Natural killer cell treated with Interleukin-12 subunit alpha and Interleukin-12 subunit beta and Interleukin-15 and Interleukin-18, amount 100 ng/mL, for 72 hours (primary cell): ENCODE measurements at places on chromosomes 3 and 15. TPM values are rescaled to one million over a fixed set of nuclear protein-coding genes. Genes with fewer than 3 reads are reported as not detected.

Gene SKOR1
- 0.42 TPM for total RNA-seq

Gene C3orf33
- 1.6 TPM for total RNA-seq

Gene CCDC33
- total RNA-seq = not detected

Gene SLC28A1
- total RNA-seq = not detected

Gene LMAN1L
- 4.9 TPM for total RNA-seq

Gene MYL3
- total RNA-seq = not detected

Gene GP9
- total RNA-seq = not detected

- DNase-seq = no peak
These were observed 168.3 kb upstream of the SEMA6D start for GRCh38 chr15:47548986-47549385.

DNA sequence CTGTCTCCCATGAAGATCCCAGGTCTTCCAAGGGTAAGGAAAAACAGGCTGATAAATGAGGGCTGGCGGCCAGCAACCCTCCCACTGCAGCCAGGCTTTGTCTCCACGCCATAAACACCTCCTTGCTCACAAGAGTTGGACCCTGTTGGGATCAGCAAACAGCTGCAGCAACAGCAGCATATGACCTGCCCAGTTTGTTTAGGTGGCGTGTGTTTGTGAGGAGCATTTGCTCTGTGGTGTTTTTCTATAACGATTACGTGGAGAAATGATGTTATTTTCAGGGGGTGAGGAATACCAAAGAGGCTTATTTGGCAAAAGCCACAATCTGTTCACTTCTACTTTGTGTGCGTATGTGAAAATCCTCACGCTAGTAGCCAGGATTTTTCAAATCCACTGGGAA, 58.5 kb downstream of the RFTN1 start:
- DNase-seq = no peak

DNA sequence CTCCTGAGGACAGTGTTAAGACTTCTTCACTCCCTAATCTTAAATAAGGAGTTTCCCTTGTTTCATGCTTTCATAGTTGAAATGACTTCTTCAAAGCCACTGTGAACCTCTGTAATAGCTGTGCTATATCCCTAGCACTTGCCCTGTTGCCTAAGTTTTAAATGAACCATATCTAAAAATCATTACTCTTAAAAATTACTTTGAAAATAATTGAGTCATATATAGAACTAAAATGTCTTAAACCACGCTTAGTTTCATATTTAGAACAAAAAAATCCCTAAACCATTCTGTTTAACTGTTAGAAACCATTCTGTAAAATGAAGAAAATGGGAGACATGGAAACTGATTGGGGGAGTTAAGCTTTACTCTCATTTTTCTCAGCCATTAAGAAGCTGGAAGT, 29.8 kb downstream of the DNAJC19 start:
- no peak for DNase-seq

DNA sequence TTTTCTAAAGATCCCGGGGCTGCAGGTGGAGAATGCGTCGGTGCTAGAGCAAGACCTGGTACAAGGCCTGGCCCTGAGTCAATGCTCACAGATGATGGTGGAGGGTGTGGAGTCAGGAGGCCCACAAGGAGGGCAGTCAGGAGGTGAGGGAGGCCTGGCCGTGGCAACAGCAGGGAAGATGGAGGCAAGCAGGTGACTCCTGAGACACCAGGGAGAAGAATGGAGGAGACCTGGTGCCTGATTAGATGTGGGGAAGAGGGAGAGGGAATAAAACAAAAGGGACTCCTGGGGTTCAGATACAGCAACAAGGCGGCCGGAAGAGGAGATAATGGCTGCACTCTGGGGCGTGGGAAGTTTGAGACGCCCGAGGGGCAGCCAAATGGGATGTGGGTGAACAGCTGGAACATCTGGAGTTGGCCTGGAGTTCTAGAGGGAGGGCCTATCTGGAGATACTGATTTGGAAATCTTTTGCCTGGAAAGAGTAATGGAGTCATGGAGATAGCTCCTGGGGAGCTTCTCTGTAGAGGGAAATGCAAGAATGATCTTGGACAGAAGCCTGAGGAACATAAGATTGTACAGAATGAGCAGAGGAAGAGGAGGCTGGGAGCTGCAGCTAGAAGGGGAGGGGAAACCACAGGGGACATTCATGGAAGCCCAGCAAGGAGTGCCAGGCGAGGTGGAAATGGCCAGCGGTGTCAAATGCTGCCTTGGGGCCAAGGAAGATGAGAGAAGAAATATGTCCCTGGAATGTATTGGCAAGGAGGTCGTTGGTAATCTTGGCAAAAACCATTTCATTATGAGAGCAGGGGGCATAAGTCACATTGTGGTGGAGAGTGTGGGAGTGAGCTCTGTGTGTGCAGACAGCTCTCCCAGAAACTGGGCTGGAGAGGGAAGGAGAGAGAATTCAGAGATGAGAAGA, 67.5 kb upstream of the CORO2B start:
- no peak for DNase-seq

GRCh38 chr3:111539351-111540331, 2.4 kb upstream of the CD96 start:
- DNase-seq = peak; percentile 71

DNA sequence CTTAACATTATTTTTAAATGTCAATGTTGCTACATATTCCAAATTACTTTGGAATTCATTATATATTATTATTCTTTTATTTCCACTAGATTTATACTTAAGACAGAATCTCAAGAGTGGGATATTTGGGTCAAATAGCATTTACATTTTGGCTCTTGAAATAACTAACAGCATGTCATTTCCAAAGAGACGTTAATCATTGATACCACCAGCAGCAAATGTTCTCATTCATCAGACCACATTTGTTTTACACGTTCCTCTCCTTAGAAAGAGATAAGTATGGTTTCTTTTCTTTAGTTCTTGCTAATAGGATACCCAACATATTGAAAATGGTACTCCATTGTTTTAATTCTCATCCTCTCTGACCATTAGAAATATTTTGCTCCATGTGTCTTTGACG, 229.8 kb downstream of the LPP start:
- DNase-seq = no peak

- no peak for DNase-seq
These were observed 122.0 kb downstream of the TFDP2 start for GRCh38 chr3:142027300-142027699.

DNA sequence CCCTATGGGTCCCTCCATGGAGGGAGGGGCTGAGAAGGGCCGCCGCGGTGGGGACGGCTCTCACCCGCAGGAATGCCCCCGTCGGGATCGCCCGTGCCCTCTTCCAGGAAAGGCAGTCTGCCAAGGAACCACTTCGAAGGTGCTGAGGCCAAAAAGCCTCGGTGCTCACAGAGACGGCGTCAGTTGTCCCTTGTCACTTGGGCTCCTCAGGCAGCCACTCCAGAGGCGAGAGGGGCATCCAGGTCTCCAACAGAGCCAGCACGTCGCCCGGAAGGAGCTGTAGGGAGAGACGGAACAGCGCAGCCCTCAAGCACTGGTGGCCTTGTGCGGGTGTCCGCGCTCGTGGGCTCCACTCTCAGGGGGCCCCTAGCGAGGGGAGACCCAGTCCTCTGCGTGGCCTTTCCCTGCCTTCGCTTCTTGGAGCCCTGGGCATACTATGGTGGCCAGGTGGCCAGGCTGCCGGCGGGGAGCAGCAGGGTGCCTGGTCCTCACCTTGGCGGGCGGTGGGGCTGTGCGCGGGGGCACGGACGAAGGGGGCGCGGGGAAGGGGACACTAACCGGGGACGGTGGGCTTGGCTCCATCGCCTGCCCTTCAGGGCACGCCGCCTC, 994 bp downstream of the MESP1 start:
- DNase-seq = no peak

DNA sequence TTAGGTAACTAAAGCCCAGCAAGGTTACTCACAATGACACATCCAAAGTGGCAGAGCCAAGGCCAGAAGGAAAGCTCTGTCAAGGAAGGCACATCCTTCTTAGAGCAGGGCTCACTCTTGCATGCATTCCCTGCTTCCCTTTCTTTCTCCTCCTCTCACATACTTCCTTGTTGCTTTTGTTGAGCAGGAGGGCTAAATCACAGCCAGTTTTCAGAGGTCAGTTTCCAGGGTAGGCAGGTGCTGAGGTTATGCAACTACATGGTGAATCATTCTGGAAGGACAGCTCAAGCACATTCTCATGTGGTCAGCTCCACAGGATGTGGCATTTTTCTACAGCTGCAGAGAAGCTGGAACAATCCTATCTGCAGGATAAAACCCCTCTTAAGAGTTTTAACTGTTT, 275.6 kb downstream of the ZNF621 start:
- DNase-seq = no peak

DNA sequence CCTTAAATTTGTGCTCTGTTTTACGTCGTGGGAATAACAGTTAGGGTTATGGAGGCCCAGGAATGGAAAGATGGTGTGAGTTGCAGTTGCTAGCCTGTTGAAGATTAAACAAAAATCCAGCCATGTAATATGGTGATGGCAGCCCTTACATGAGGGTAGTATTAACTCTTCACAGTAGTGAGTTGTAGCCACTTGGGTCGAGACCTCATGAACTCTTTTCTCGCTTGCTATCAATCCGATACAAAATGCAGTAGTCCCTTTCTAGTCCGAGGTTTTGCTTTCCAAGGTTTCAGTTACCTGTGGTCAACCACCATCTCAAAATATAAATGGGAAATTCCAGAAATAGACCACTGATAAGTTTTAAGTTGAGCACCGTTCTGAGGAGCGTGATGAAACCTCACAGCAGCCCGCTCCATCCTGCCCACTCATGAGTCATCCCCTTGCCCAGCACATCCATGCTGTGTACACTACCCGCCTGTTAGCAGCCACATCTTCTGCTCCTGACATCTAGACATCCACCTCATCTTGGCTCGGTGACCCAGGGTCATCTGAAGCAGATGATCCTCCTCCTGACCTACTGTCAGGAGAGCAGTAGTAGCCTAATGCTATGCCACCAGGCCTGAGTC, 177.9 kb downstream of the CDIN1 start:
- no peak for DNase-seq

DNA sequence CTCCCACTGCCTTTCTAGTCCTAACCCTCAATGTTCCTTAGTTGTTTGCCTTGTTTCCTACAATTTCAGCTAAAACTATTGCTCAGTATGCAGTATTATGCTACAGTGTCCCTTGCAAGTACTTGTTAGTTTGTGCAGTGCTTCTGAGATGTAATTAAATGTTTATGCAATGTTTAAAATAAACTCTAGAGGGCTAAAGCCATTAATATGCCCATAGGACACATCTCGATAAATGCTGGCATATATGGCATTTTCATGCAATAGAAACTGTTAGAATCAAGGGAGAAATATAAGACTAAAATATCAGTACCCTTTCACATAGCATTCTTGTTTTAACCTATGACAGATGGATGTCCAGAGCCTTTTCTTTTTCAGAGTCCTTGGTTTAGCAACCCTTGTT, 59.8 kb upstream of the ACKR4 start:
- no peak for DNase-seq

DNA sequence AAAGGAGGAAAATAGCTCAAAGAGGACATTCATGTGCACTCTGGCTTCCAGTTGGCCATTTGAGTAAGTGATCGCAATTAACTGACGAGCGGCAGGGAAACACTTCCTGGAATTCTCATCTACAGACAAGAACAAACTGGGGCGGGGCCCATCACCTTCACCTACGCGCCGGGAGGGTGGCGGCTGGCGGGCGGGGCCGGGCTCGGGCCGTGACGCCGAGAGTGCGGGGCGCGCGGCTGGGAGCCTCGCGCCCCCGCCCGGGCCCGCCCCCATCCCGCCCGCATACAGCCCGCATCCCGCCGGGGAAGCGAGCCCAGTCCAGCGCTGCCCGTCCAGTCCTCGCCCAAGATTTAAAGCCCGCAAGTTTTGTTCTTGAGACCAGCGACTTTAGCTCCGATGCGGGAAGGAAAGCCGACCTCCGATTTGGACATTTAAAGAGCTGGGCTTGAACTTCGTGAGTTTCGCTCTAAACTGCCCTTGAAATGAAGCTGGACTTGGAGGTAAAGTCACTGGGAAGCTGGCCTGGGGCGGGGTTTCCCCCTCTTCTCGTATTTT, at the start of gene B3GNT5:
B3GNT5 (plus strand) TSS at position 281 of the 555 bp plus-strand sequence. CDS start 16,546 bp downstream, outside the sequence.
- peak; percentile 60 for DNase-seq

DNA sequence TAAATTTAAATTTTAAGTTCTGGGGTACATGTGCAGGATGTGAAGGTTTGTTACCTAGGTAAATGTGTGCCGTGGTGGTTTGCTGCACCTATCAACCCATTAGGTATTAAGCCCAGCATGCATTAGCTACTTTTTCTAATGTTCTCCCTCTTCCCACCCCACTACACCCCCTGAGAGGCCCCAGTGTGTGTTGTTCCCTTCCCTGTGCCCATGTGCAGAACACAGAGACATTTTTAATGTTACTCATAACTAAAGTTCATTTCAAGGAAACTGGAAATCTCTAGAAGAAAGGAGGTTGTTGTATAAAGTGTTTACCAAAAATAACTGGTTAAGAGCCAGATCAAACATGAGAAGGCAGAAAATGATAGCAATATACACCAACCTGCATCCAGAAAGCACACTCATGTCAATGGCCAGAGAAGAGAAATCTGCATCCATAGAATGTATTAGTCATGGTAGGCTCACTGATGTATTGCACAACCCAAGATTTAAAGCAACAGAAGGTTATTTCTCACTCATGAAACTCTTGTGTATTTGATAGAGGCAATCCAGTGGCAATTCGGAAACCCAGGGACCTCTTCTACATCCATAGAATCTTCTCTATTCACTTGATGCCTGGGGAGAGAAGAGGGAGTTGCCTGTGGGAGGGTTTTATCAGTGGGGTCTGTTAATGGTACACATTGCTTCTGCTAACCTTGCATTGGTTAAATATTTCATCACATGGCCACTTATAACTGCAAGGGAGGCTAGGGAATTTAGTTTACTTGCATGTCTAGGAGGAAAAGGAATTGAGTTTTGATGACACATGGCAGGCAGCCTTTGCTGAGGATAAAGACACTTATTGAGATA, 321.9 kb upstream of the RASGRP1 start:
- no peak for DNase-seq

GRCh38 chr3:172447611-172448579, at the start of gene GHSR:
TSS of gene GHSR (minus strand) at chr3:172448456. CDS start at chr3:172448413, 43 bp downstream.
- DNase-seq = peak; percentile 76
